ENCODE measurements at places on chromosomes 13 and 19.

GRCh38 chr19:57559008-57559403 is 657 bp downstream of the ZNF550 start:
- DNase-seq, result peak; percentile 3

GRCh38 chr13:23771552-23771951 is 117.6 kb downstream of the MIPEP start:
- DNase-seq, result no peak

DNA sequence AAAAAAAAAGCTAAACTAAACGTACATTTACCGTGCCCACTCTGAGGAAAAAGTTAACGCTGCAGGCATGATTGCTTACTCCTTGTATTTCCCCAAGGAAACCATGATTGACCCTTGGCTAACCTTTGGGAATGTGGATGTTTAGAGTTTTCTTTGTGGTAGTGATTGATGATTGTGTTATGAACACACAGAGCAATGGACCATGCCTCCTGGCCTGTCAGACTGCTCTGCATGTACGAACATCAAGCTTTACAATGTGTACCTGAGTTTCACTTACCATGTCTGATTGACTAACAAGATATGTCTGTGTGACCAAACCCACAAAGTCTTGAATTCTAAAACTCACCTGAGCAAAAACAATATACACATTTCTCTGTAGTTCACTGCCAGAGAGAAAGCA is 35.1 kb downstream of the MYCBP2 start:
- DNase-seq, result no peak

DNA sequence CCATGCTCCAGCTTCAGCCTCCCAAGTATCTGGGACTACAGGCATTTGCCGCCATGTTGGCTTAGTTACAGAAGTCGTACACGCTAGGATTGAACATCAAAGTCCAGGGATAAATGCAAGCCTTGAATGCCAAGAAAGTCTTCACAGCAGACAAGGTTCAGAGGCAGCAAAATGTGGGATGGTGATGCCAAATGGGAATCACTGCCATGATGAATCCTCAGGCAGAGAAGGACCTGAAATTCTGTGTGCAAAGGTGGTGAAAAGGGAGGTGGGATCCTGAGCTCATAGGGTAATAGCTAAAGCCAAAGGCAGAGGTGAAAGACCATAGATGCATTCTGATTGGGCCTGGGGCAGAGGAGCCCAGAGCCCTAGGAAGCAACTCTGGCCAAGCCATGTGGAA is 79.3 kb upstream of the STK24 start:
- no peak for DNase-seq

DNA sequence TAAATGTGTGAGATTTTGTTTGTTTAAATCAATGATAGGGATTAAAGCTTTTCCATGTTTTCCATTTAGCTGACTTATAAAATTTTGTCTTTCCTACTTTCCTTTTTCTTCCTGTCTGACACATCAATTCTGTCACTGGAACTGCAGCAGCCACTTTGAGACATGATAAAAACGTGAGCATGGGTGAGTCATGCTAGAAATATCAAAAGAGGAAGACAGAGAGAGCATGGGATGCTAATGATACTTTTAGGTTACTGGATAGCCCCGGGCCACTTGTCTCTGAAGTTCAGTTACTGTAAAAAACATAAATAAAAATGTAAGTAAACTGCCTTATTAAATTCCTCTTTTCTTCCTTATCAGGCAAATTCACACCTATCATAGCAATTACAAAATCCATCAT is 1332.0 kb upstream of the PCDH20 start:
- no peak for DNase-seq

GRCh38 chr13:21243045-21243897 is 66.8 kb downstream of the MRPL57 start:
- DNase-seq, result no peak

GRCh38 chr19:9306443-9306842 is 3.2 kb downstream of the ZNF699 start:
- DNase-seq, result no peak

DNA sequence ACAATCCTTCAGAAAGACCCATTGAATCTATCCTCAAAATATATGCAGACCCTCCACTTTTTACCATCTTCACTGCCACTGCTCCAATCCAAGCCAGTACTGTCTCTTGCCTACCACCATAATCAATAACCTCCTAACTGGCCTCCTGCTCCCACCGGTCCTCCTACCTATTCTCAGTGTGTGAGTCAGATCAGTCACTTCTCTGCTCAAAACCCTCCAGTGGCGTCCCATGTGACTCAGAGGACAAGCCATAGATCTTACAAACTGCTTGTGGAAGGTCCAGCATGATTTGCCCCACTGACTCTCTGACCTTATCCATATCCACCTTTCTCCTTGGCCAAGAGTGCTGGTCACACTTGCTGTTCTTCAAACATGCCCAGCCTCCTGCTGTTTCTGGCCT is 23.4 kb upstream of the MBNL2 start:
- DNase-seq, result no peak

DNA sequence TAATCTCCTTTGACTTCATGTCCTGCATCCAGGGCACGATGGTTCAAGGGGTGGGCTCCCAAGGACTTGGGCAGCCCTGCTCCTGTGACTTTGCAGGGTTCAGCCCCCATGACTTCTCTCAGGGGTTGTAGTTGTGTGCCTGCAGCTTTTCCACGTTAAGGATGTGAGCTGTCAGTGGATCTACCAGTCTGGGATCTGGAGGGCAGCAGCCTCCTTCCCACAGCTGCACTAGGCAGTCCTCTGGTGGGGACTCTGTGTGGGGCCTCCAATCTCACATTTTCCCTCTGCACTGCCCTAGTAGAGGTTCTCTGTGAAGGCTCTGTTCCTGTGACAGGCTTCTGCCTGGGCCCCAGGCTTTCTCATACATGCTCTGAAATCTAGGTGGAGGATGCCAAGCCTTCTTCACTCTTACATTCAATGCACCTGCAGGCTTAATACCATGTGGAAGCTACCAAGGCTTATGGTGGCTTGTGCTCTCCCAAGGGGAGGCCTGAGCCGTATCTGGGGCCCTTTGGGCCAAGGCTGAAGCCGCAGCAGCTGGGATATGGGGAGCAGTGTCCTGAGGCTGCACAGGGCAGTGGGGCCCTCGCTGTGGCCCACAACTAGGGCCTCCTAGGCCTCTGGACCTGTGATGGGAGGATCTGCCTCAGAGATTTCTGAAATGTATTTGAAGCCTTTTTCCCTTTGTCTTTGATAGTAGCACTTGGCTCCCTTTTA is 39.3 kb upstream of the ERICH6B start:
- no peak for DNase-seq

DNA sequence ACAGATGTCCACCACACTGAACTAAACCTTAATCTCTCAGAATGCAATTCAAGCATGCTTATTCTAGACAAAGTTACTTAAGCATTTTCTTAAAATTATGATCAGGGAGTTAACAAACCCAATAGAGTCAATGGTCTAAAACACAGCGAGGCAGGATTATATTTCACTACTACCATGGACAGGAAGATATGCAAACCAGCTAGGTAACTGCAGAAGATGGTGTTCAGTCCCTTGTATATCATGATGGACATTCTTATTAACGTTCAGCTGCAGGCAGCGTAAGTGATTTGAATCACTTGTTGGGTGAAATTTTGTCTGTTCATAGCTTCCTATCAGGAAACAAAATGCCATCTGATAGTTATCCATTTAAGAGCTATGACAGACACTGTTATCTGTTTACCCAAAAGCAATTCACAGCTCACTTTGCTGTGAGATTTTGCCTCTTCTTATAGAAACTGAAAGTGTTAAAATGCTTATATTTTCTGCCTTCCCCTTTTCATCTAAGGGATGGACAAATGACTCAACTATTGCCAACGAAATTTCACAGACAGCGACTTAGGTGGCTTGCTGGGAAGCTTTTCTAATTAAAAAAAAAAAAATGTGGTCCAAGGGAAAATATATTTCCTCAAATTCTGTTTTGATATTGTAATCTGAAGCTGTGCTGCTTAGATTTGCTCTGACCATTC is 591.9 kb downstream of the DACH1 start:
- no peak for DNase-seq

DNA sequence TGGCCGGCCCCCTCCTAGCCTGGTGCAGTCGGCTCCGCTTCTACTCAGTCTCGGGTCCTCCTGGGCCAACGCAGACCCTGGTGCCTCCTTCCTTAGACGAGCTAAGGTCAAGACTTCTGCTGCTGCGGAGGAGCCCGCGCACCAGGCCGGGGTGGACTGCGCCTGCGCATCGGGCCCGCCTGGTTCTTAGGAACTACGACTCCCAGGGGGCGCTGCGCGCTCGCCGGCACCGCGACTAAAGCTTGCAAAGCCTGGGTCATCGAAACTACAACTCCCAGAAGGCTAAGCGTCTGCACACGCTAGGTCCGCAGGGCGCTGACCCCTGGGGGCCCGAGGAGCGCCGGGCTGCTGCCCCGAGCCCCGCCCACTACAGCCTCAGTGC is at the start of gene ZNF835:
Gene ZNF835 (minus strand): TSS at position 145 of the 382 bp plus-strand sequence. CDS start 6,559 bp downstream, outside the sequence.
- peak; percentile 86 for DNase-seq

GRCh38 chr13:75372517-75372916 is 109.5 kb downstream of the TBC1D4 start:
- DNase-seq, result peak; percentile 52

GRCh38 chr13:32616883-32617511 is 30.7 kb downstream of the PDS5B start:
- DNase-seq, result no peak

DNA sequence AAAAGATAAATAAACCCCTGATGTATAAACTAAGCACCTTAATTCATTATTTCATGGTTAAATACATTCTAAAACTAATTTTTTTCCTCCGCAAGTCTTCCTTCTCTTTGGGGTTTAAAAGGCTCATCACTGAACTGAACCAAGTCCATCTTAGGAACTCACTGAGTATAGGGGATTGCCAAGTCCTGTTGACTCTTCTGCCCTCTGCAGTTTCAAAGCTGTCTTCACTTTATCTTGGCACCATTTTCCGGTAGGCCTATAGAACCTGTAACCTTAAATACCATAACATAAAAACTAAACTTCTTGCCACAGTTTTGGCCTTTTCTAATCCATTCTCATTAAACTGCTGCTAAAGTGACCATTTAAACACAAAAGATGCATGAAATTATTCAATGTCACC is 66.5 kb upstream of the USPL1 start:
- peak; percentile 52 for DNase-seq

GRCh38 chr13:24500977-24501376 is 11.6 kb downstream of the PARP4 start:
- no peak for DNase-seq

All from CD4-positive, alpha-beta T cell treated with Interleukin-17A for 1 hour (primary cell).